WERI-Rb-1 (cell line): ENCODE measurements at places on chromosomes 12 and 14.
A peak's percentile ranks its signal among the peaks of the same experiment; 100 is the strongest.

GRCh38 chr14:41280745-41281144 lies 325.9 kb upstream of the LRFN5 start:
- no peak for DNase-seq

DNA sequence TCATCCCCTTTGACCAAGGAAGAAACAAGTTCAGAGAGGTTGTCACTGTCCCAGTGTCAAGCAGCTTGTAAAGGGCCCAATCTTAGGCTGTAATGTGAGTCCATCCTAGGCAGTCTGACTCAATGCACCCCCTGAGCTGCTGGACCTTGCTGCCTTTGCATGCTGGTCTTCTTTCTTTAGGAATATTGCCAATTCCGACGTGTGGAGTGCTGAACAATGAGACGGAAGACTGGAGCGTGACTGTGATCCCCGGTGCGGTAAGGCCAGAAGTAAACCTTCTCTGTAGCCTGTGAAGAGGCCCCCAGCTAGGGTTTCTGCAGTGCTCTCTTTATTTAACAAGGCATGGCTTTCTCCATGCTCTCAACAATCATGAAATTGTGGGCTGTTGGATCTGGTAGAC lies 963 bp downstream of the TCTN2 start:
- no peak for DNase-seq

DNA sequence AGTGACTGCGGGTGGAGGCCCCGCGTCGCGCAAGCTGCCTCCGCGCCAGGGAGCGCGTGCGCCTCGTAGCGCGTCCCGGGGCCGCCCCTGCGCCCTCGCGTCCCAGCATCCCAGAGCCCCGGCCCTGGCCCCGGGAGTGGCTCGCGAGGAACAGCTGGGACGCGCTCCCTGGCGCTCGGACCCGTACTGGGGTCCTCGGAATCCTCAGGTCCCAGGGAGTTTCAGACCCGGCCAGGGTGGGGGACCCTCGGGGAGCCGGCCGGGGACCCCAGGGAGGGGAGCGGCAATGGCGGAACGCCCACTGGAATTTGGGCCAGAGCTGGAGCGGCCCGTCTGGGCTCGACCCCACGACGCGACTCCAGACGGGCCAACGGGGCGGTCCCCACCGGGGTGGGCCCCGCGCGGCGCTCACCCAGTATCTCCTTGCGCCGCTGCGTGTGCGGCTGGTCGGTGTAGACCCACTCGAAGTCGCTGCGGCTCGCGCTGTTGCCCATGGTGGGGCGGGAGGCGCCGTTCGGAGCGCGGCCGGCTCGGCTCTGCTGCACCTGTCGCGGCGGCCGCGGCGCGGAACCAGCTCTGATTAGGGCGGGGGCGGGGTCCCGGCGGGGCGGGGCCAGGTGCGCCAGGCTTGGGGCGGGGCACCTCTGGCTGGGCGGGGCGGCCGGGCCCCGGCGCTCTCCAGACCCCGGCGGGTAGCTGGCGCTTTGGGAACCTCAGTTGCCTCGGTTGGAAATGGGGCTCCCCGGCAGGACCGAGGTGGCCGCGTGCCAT lies at the start of gene DEGS2:
DEGS2 (minus strand) TSS at position 552 of the 771 bp plus-strand sequence; CDS start at position 494, 58 bp downstream.
- DNase-seq = peak; percentile 57

DNA sequence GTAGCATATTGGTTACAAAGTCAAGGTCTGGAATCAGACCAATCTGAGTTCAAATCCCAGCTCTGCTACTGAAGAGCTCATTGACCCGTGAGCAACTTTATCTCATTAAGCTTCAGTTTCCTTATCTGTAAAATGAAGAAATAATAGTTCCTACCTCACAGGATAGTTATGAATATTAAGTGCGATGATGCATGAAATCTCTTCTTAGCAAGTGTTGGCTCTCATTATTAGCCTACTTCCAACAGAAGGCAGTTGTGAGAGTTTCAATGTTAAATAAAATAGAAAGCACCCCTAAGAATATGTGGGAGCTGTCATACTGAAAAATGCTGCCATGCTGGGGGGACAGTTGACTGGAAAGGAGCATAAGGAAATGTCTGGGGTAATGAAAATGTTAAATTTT lies 39.0 kb upstream of the ITPR2 start:
- no peak for DNase-seq

DNA sequence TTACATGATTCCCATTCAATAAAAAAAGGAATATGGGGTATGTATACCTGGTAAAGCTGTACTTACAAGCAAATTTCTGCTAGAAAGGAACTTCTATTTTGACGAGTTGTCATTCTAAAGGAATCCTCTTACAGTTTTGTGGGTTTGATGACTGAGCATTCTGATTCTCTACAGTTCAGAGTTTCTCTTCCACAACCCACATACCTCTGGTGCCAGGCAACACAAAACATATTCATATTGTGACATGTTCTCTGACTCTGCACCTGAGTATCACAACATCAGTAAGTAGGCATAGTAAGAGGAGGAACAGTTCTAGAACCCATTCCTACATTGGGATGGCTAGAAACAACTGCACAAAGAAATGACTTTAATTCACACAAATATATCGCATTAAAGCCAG lies 636.6 kb downstream of the MED13L start:
- no peak for DNase-seq

- peak; percentile 65 for DNase-seq
Observed at GRCh38 chr12:47742253-47742825, 16.3 kb downstream of the RAPGEF3 start.

- no peak for DNase-seq
Observed at GRCh38 chr12:120784804-120785203, 59.2 kb downstream of the ACADS start.

GRCh38 chr14:73862480-73862879 lies 10.8 kb downstream of the PTGR2 start:
- no peak for DNase-seq

- DNase-seq = no peak
Observed at GRCh38 chr14:77549451-77549850, 50.8 kb upstream of the ISM2 start.

- DNase-seq = no peak
Observed at GRCh38 chr14:96688629-96689028, 108.6 kb upstream of the VRK1 start.

- DNase-seq = no peak
Observed at GRCh38 chr14:22764382-22764781, 2.1 kb upstream of the OXA1L start.

DNA sequence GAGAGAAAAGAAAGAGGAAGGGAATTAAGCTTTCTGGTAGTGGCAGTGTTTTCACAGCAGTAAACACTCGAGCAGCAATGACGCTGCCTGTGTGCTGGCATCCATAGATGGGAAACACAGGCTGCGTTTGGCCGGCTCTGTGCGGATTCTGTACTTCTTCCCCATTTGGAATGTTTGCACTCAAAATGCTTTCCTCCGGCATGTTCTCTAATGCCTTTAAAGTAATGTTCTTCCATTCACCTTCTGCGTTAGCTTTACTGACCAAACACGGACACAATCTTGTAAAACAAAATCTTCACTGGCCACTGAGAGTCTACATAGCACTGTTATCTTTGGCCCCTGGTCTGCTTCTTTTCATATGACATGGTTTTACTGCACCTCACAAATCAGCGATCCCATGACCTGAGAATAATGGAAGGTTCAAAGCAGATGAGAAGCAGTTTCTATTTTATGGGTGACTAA lies 31.4 kb downstream of the DCP1B start:
- no peak for DNase-seq

- DNase-seq = no peak
Observed at GRCh38 chr12:69553628-69554248, 31.5 kb upstream of the CCT2 start.

DNA sequence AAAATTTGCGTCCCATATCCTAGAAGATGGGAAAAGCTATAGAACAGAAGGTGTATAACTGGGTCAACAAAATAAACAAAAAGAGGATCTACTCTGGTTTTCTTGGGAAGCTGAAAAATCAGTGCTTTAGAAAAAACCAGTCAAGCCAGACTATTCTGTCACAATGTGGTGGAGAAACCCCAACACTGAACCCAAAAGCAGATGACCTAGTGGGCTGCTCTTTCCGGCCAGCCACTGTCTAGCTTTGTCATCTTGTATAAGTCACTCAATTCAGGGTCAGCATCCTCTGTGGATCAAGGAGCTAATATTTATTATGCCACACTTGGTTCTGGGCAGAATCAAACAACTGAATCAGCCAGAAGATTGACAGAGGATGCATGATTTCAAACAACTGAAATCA lies 26.6 kb upstream of the TMCC3 start:
- DNase-seq = no peak

- DNase-seq = no peak
Observed at GRCh38 chr14:95828649-95829265, 47.9 kb upstream of the TUNAR start.

DNA sequence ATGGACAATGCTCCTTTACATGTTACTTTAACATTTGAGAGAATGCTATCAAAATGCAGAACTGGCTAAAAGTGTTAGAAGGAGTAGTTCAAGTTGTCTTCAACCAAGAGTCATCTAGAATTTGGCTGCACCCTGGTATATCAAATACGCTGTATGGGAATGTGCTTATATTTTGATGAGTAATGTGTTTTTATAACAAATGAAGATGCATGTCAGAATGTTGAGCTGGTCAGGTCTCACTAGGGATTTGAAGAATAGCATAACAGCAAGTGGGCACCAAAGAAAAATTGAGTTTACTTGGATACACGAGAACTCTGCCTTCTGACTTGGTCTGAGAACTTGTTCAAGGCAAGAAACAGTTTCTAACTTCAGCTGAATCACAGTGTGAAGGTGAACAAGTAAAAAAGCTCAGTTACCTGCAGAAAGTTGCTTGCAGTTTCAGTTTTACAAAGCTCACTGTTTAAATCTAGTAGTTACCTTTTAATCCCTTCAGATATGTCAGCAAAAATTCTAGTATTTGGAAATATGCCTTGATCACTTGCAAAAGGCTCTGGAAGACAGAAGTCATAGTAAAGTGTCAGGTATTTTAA lies 82.3 kb downstream of the PDE3A start:
- DNase-seq = no peak

- DNase-seq = no peak
Observed at GRCh38 chr14:40733206-40733605, 873.5 kb upstream of the LRFN5 start.

DNA sequence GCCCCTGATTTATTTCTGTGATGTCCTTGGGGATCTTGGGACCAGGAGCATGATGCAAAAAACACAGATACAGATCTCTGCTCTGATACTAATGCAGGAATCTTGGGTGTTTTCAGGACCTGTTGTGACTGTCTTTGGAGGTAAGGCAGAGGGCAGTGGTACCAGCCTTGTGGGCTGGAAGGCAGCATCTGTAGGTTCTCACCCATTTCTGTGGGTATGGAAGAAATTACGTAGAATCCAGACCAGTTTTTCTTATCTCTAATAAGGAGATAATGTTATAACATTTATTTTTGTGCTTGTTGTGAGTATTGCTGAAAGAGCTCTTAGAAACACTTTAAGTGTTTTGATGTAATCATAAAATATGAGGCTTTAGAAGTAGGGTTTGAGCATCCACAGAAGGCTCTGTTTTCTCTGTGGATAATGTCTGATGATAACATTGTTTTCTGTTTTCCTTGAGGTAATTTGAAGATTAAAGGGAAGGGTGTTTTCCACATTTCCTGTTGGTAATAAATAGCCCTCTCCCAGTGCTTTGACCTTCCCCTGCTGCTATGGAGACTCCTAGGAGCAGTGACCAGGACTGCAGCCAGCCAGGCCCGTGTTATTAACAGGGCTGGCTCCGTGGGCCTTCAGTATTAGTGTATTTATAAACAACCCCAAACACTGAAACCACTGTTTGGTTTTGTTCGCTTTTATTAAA lies 9.4 kb upstream of the DCP1B start:
- no peak for DNase-seq
